T-helper 9 cell (primary cell): ENCODE measurements at places on chromosomes 7 and 10.

DNA sequence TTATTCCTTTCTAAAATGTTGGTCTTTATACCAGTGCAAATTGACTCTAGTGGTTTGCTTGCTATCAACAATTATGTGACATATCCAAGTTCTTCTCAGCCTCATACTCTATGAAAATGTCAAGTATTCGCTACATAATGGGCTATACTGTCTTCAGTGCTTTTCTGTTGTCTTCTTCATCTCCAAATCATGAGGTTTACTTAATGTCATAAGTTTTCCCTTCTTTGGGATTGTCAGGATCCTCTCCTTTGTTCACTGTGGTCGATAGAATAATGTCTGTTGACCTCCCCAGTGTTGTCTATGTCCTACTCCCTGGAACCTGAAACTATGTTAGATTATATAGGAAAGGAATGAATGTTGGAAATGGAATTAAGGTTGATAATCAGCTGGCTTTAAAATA lies 16.4 kb upstream of the RALA start:
- no peak for DNase-seq

DNA sequence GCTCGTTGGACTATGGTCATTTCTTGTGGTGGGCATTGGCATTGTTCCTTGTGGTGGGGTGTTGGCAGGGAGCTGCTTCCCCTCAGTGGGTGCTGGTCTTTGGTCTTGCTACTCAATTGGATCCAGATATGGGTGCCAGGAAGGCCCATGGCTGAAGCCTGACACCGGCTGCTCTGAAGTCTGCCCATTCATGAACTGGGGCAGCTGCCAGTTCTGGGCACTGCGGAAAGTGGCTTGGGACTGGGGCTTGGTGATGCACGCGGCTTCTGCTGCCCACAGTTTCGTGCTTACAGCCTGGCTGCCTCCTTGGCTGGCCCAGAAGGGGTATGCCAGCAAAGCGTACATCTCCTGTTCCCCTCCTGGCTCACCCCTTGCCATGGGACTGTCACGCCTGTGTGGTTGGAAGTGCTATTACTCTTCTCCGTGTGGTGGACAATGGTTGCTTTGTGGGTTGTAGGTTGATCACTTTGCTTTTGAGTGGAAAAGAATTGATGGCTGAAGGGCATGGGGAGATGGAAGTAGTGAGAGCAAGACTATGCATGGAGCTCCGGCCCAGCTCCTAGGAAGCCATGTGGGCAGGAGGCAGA lies 54.7 kb downstream of the ADAMTS14 start:
- no peak for DNase-seq

DNA sequence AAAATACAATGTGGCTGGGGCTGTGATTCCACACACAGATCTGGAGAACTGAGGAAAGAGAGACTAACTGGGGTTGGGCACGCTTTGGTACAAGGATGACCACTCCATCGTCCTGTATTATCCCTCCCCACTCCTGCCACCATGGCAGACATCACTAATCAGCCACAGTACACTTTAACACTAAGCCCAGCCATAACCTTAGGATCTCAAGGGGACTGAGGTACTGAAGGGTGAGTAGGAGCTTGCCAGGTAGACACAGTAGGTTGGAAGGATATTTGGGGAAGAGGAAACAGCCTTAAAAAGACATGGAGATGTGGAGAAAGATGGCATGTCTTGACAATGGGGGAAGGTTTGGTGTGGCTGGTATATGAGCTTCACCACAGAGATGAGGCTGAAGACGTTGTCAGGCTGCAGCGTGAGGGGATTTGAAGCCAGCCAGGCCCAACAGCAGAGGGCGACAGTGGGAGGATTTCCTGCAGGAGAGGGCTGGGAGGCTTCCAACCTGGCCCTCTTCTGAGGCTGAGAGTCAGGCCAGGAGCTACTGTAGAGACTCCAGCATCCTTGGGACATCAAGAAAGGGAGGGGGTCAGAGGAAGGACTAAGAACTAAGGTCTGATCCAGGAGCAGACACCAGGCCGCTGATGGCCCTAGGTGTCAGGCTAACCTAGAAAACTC lies 58.6 kb upstream of the COL13A1 start:
- no peak for DNase-seq

- DNase-seq, result peak; percentile 40
These were observed 822 bp downstream of the ZNF800 start for GRCh38 chr7:127391591-127392181.

DNA sequence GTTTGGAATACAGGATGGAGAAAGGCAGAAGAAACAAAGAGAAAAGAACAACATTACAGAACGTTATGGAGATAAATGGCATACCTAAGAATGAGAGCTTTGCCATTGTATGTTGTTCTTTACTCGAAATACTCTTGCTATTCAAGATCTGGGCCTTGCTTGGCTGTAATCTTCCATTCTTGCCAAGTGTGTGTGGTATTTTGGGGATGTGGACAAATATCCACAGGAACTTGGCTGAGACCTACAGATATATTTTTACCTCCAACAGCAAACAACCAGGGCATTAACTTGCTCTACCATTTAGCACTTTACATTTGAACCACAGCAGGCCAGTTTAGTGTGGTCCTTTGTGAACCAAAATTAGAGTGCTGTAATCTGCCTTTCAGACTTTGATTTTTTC lies 76.3 kb downstream of the DKK1 start:
- DNase-seq, result no peak
